Stimulated activated CD4-positive, alpha-beta T cell treated with anti-CD3 and anti-CD28 coated beads, Interleukin-12 subunit alpha, Interleukin-12 subunit beta, amount 100 ng/mL, for 4 hours (primary cell): ENCODE measurements at places on chromosomes 1 and 21.

DNA sequence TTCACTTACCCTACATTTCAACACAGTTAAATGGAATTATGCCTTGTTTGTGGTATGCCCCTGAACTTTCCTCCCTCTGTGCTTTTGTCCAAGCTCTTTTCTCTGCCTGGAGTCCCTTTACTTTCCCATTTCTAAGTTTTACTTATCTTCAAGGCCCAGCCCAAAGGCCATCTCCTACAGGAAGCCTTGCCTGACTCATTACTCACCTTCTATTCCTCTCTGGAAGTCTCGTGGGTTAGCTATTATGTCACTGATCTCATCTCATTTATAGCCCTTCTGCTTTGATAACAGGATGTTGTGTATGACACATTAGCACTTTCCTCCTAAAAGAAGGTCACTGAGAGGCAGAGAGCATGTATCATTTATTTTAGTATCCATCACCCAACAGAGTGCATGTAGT, 78.8 kb upstream of the CD1D start:
- no peak for DNase-seq

DNA sequence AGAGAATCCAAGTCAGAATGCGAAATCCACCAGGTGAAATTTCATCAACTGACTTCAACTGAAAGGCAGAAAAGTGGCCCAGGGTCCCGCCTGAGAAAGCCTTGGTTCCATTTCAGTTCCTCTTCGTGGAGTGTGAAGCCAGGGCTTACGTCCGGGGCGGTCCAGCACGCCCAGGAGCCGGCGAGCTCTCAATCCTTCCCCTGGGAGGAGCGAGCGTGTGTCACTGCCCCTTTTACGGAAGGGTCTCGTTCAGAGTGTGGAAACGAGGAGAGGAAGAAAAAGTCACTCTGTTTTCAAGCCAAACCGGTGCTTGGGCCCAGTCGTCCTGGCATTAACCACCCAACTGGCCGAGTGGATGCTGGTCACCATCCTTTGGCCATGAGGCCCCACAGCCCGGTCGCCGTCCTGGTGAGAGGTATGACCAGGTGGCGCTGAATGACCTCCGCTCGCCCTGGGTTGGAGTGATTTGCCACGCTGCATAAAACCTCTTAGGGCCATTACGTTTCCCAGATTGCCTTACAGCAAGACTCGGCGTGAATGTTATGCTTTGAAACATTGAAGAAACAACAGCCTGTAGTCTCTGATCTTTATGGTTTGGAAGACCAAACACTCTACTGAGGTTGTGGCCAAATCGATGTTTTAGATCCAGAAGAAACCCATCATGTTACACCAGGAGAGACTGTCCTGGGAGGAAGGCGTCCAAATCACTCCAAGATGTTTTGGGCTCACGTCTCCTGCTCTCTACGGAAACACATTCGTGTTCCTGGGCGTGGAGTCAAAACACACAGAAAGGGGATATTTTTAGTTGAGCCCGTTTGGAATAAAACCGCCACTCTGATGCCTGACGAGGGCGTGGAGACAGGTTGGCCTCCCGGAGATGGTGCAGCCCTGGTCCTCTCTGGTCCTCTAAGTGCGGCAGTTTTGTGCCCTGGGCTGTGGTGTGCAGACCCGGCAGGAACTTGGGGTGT, 93.6 kb upstream of the ACTRT2 start:
- DNase-seq: no peak

- no peak for DNase-seq
These were observed 11.7 kb downstream of the COL6A2 start for GRCh38 chr21:46109313-46110221.

DNA sequence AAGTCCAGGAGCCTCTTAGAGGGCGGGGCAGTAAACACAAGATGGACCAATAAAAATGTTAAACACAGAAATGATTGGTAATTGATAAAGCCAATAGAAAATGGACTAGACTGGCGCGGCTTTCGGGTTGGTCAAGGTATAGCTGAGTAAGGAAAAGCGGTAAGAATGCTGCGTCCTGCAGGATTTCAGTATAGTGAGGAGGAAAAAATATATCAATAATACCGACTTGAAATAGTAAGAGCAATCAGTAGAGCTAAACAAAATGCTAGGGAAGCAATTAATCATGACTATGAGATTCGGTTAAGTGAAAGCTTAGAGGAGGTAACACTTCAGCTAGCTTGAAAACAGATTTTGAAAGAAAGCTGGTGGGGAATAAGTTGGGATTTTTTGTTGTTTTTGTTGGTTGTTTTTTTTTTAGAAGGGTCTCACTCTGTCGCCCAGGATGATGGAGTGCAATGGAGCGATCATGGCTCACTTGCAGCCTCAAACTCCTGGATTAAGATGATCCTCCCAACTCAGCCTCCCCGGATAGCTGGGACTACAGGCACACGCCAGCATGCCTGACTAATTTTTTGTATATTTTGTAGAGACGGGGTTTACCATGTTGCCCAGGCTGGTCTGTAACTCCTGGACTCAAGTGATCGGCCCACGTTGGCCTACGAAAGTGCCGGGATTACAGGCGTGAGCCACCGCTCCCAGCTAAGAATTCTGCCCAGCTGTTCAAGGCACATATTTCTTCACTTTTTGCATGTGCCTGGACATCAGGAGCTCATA, 711 bp upstream of the TESK2 start:
- DNase-seq: no peak

GRCh38 chr1:11345971-11346715, 73.1 kb downstream of the UBIAD1 start:
- no peak for DNase-seq
